DMS53 (cell line): ENCODE measurements at places on chromosomes 7 and 10.

GRCh38 chr10:18334116-18334867, 194.1 kb downstream of the CACNB2 start:
- DNase-seq: no peak

GRCh38 chr7:123622660-123623386, 21.2 kb downstream of the ASB15 start:
- peak; percentile 97 for DNase-seq

DNA sequence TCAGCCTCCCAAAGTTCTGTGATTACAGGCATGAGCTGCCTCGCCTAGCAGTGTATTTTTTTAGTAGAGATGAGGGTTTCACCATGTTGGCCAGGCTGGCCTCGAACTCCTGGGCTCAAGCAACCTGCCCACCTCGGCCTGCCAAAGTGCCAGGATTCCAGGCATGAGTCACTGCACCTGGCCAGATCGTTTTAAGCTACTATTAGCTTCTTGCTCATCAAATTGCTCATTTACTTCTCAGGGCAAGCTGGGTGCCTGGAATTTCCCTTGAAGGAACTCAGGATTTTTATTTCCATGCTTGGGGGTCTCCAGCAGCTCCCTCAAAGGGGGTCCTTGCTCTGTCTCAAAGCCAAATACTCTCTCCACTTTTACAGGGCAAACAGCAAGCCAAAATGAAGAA, 798.0 kb upstream of the AUTS2 start:
- no peak for DNase-seq

DNA sequence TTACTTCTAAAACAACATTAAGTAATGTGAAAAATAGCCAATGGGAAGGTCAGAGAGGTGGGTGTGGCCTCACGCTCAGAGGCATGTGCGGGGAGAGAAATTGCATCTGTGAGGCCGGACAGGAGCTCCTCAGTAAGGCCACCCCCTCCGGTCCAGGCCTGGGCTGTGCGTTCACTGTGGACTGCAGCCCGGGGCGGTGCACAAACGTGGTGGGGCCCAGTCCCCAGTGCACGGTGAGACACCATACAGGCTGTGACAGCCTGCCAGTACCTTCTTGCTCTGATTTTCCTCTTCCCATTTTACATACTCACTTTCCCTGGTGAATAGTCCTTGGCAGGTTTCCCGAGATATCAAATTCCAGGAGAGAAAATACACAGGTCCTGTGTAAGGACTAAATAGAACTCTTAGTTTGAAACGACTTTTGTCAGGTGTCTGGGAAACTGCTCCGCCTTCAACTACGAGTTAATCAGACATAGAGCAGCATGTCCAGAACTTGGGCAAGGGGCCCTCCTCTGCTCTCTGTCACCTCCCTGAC, 174.1 kb upstream of the MKI67 start:
- DNase-seq: no peak

GRCh38 chr7:37816922-37817590, 31.3 kb upstream of the NME8 start:
- no peak for DNase-seq

DNA sequence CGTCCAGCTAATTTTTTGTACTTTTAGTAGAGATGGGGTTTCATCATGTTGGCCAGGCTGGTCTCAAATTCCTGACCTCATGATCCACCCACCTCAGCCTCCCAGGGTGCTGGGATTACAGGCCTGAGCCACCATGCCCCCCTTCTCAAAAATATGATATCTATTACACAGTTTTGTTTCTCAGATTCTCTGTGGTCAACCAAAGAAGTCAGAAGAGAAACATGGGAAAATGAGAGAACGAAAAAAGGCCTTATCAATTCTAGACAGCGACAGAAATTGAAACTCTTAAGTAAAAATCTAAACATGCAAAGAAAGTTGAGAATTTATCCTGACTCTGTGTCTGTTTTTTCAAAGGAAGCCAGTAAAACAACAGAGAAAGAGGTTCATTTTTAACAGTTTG, 283.8 kb upstream of the PLXDC2 start:
- no peak for DNase-seq

GRCh38 chr7:11300241-11300640, 326.6 kb downstream of the PHF14 start:
- DNase-seq: no peak

GRCh38 chr7:106978425-106979420, 65.8 kb upstream of the PRKAR2B start:
- DNase-seq: no peak

- DNase-seq: peak; percentile 85
These were observed 27.3 kb upstream of the KMT2C start for GRCh38 chr7:152462995-152463708.

GRCh38 chr10:101438881-101439391, 85.0 kb downstream of the BTRC start:
- DNase-seq: peak; percentile 8

- DNase-seq: no peak
These were observed 27.6 kb downstream of the NRP1 start for GRCh38 chr10:33306701-33307519.
